ENCODE measurements at places on chromosomes 5 and 9.

- DNase-seq, result no peak
Observed at GRCh38 chr9:136117916-136118319, 757 bp downstream of the TMEM250 start.

DNA sequence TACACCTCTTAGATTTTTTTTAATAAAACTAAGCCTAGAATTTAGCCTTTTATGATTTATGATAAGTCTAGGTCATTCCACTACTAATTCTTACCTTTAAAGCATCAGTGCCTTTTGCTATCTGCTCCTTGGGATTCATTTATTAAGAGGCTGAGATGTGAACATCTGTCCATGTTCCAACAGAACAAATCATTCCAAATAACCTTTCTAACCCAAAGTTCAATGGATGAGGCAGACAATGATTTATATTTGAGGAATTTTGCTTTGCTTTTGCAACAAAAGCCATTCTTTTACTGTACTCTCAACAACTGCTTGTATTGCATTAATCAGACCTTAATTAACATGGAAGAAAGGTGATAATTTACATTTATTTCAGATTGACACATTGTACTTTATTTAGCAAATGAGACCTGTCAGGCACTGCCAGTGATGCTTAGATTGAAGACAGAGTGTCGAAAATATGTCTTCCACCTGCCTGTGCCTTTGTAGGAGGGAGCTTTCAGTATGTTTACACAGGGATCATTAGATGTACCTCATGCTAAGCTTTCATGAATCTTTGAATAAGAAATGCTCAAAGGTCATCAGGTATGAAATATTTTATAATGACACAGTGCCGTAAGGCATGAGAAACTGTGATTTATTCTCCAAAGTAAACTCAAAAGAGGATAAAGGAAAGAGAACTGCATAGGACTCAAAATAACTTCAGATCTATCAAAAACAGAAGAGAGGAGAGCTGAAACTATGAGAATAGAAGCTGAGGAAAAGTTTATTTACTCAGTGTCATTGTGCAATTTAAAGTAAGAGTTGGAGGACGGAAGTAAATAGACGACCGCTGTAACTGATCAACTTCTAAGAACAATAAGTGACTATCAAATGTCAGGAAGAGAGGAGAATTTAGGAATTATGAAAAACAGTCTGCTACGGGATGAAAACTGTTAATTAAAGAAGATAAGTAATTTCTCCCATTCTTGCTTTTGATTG, 36.7 kb upstream of the IZUMO3 start:
- DNase-seq, result no peak

DNA sequence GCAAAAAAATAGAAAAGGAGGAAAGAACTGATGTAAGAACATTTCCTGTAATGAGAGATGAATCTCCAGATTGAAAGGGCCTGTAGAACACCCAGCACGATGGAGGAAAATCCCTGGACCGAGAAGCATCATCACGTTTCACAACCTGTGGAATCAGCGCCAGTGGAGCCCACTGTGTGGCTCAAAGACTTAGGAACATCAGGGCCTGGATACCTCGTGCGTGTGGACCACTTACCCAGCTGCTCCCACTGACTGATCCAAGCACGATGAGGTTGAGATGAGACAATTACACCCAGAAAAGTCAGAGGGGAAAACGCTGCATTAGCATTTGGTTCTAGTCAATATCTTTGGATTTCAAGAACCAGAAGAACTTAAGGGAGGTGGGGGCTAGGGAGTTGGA, 224.6 kb downstream of the SYK start:
- DNase-seq, result no peak

DNA sequence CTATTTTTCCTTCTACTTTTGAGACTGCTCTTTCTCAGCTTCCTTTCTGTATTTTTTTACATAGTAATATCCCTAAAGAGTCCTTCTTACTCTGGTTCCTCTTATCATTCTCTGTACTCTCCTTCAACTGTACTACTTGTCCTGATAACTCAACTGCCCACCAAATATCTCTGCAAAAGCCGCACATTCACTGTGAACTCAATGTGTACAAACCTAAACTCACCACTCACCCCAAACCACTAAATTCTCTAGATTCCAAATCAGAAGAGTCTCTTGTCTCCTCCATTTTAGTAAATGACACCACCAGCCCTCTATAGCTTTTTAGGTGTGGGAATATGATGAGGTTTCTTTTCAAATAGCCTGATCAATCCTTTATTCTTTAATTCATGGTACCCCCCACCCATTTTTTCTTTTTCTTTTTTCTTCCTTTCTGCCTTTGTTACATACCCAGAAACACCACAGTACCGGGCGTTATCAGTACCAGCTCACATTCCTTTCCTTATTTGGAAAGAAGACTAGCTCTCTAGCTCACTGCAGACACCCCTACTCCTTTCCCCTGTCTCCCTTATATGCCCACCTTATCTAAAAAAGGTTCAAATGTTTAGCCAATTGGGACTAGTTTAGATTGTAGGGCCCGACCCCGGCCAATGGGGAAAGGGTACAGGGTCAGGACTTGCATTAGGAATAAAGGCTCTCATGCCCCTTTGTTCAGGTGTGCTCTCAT, 63.1 kb upstream of the RANBP6 start:
- no peak for DNase-seq

DNA sequence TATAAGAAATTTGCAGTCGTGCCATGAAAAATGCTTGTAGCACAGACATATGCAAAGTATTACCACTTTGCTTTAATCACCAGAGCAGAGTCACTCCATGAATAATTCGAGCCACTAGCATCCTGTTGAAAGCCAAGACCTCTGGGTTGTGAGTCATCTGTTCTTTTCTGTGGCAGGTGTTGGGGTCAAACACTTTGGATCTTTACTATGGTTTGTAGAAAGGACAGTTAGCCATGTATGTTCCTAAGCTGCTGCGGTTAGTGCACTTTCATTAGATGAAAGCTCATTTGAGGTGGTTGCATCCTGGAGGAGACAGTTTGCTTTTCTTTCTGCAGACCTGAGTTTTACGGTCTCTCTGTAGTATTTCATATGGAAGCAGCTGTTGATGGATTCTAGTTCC, 223.7 kb downstream of the DMRT2 start:
- no peak for DNase-seq

GRCh38 chr9:86549920-86550319, 195.7 kb upstream of the TUT7 start:
- no peak for DNase-seq

- DNase-seq, result no peak
Observed at GRCh38 chr9:101472891-101473290, 37.3 kb upstream of the ALDOB start.

- no peak for DNase-seq
Observed at GRCh38 chr5:9543311-9543920, 2.5 kb downstream of the SEMA5A start.

GRCh38 chr5:160390787-160391696, 8.8 kb downstream of the FAM200C start:
- DNase-seq, result no peak

DNA sequence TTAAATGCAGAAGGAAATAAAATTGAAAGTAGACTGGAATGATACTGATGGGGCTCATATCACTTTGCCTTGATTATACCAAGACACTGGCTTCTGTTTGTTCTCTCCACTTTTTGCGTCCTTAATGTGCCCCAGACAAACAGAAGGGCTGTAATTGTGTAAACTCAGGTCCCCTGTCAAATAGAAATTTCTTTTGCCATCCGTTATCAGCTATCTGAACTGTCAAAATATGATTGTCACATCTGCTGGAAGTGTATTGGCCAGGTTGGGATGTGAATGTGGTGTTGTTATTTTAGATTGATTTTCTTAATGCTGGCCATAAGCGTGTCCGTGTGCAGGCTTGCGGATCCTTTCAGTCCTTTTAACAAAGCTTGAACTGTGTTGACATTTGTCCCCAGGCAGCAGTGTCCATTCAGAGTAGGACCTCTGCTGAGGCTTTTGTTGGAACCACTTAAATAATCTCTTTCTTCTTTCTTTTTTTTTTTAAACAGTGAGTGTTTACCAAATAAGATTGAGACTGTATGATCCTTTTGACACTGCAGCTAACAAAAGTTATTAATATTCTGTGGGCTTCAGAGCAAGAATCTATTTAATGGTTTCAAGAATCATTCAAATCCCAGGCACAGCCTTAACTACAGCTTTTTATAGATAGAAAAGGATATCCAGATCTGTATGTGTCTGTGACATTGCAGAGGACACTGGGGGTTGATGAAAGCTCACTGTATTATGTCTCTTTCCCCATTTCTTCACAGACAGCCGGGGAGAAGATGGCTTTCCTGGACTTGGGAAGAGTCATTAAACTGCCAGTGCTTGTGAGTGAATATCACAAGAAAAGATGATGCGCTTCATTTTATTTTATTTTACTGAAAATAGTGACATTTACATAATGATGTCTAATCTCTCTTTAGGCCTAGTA, 171.7 kb downstream of the ZNF608 start:
- no peak for DNase-seq

- no peak for DNase-seq
Observed at GRCh38 chr5:67435032-67435431, 238.4 kb upstream of the CD180 start.

DNA sequence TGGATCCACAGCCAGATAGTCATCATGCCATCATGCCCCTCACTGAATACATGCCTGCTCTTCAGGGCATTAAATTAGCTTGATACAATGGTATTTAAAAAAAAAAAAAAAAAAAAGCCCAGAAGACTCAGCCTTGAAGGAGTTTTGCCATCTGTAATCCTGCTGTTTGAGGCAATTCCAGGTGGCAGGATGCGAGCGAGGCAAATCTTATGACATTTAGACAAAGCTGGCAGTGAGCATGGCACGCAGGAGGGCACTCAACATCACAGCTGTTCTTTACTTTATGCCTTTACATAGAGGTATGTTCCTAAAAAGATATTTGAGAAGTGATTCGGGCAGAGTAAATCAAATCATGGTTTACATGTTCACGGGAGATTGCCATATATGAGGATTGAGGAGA, 692.0 kb upstream of the DMAC1 start:
- DNase-seq, result no peak
